ENCODE measurements at places on chromosomes 5 and 9.

- DNase-seq = no peak
These were observed 3.5 kb downstream of the EPB41L4A start for GRCh38 chr5:112415552-112415951.

GRCh38 chr9:135978642-135979546 lies 17.7 kb upstream of the UBAC1 start:
- peak; percentile 63 for DNase-seq

DNA sequence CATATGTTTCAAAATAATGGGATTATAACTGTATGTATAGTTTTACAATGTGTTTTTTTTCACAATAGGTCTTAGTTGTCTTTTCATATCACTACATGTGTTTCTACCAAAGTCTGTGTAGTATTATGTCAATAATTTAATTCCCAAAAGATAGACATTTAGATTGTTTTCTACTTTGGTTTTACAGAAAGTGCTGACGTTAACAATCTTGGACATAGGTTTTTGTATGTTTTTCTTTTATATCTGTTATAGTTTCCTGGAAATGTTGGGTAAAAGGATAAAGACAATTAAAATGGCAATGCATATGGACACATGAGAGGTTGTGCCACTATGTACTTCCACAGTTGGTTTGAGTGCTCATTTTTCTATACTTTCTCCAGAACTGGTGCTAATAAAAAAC lies 15.2 kb downstream of the TMEFF1 start:
- no peak for DNase-seq

DNA sequence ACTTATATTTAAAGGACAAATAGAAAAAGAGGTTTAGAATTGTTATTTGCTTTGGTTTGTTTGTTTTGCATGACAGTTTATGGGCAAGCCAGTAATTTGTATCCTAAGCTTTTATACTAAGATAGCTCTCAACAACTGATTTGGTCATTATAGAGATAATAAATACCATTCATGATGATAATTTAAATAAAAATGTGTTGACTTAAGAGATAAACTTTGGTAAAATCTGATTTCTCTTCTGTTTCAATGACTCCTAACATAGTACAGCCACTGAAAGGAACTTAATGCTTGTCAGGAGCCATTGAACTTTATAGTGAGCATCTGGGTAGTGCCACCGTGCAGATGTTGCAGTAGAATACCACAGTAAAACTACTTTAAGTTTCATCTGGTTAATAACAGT lies 160.7 kb upstream of the ACOT12 start:
- no peak for DNase-seq

GRCh38 chr9:126703002-126703865 lies 89.5 kb downstream of the LMX1B start:
- DNase-seq = no peak

- peak; percentile 20 for DNase-seq
These were observed 241.7 kb upstream of the NR4A3 start for GRCh38 chr9:99579964-99580363.

DNA sequence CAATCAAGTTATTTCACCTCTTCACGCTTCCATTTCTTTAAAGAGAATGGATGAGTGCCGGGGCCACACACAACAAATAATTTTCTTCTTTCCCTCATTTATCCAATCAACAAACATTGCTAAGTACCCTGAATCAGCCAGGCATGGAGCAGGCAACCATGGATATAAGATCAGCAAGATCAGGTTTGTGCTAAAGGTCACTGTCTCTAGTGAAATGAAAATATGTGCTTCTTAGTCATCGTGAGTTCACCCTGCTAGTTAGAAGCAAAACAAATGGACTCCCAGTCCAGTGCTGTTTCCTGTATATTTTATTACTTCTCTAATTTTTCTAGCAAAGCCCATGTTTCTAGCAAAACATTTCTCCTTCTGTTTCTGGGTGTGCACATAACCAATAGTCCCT lies 629.2 kb downstream of the BNC2 start:
- no peak for DNase-seq

- DNase-seq = peak; percentile 33
These were observed 835 bp downstream of the SRA1 start for GRCh38 chr5:140556438-140556837.

DNA sequence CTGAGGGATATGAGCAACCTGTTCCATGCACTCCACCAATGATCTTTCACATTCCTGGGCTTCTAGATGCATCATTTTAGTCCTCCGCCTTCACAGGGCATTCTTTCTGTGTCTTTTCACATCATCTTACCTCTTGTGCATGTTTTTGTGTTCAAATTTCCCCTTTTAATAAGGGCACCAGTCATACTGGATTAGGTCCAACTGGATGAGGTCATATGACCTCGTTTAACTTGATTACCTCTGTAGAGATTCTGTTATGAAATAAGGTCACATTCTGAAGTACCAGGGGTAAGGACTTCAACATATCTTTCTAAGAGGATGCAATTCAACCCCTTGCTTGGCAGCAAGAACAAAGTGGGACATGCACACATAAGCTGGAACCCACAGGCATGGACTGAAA lies 335.3 kb upstream of the TLE4 start:
- DNase-seq = no peak

DNA sequence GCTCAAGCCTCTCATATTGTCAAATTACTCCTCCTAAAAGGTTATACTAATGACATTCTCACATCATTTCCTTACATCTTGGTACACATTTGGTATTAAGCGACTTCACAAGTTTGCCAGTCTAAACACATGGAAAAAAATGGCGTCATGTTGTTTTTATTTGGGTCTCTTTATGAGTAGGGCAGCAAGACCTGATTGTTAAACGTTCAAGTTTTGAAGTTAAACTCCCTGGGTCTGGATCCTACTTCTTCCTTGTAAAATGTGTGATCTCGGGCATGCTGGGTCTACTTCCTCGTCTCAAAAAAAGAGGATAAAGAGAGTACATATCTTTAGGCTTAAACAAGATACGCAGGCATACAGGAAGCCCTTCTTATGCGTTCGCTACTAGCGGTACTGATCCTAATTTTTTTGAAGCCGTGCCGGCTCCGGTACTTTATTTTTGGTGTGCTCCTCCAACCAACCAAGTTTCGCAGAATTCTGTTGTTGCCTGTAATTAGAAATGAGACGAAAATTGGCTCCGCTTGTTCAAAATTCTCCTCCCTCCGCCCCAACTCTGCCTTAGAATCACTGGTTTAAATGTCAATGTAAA lies 596 bp upstream of the CDC37L1 start:
- no peak for DNase-seq

DNA sequence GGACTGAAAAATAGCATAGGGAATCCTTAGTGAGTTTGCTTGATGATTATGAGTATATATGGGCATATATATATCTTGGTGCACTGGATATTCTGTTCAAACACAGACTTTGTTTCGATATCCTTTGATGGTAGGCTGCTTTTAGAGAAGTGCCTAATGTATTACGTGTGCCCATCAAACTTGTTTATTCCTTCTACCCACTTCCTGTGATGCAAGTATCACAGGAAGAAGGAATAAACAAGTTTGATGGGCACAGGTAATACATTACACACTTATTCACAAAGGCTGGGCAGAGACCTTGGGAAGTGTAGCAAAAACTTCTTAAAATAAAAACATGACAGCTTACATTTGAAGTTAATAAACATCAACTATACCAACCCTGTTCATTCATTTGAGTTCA lies 364.2 kb downstream of the CHSY3 start:
- no peak for DNase-seq

DNA sequence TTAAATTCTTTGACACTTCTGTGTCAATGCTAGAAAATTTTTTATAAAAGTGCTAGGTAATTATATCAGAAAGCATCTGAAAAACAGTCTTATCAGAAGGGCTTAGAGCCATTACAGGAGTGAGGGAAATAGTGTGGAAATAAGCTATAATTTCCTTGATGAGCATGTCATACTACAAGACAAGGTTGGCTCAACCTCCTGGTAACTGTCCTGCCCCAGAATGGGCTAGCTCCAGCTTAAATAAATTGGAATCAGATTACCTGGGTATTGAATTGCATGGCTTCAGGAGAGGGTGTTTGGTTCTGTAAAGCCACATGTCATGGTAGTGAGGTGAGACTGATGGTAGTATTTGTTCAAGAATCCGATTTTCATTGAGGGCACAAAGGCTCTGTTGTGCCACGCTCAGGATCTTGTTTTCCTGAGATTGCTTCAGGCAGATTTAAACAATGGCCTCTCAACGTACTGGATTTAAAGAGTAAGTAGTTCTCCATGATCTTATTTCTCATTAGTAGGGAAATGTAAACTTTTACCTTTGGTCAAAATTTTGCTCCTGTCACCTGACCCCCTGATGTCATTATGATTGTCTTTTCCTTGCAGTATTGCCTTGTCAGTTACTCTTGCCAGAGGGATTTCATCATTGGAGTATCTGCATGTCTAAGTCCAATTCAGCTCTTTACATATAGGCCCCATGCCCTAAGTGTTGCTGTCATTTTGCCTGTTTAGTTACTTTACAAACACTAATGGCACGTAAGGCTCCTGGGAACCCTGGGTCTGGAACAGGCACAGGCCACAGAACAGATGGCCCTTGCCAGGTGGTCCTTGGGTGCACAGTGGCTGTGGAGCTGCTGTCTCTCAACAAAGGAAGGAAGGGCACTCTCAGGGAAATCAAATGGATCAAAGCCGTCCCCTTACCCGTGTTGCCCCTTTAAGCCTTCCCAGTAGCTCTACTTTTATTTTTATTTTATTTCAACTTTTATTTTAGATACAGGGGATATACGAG lies 21.3 kb downstream of the TRIO start:
- DNase-seq = no peak

DNA sequence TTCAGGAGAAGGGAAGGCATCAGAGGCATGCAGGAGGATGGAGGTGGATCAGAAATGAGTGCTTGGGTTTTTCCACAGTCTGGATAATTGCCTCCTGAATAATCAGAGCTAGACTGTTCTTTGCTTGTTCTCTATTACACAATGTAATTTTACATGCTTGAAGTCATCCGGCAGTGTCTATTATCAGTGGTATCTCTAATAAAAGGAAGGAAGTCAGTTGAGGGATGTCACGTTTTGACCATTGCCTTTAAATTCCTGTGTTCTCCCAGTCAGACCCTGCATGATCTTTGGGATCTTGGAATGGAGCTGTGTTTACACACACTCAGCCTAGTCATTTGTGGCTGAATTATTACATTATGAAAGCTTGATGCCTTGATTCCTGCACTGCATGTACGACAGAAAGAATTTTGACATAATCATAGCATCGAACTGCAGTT lies 91.0 kb downstream of the PDE8B start:
- DNase-seq = no peak

DNA sequence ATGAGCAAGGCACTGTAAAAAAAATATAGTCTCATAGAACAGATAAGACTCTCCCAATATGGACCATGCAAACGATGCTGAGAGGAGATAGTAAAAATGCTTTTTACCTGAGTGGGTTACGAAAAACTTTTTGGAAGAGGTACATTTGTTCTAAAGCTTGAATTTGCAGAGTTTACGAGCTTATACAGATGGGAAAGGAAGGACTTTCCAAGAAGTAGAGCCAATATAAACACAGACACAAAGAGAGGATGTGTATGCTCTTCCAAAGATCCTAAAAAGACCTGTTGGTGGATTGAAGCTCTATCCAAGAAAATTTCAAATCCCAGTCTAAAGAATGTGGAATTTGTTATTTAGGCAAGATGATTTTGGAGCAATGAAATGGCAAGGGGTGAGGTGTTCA lies 127.1 kb upstream of the SLCO6A1 start:
- DNase-seq = no peak

GRCh38 chr9:101791938-101792337 lies 53.5 kb upstream of the GRIN3A start:
- no peak for DNase-seq

GRCh38 chr5:132115375-132115774 lies 41.8 kb downstream of the CSF2 start:
- no peak for DNase-seq

- no peak for DNase-seq
These were observed 156.0 kb upstream of the MAST4 start for GRCh38 chr5:66440202-66440680.

All from CD4-positive, alpha-beta T cell treated with Interleukin-15 for 1 hour (primary cell).